ENCODE measurements at places on chromosomes 1 and 21.

DNA sequence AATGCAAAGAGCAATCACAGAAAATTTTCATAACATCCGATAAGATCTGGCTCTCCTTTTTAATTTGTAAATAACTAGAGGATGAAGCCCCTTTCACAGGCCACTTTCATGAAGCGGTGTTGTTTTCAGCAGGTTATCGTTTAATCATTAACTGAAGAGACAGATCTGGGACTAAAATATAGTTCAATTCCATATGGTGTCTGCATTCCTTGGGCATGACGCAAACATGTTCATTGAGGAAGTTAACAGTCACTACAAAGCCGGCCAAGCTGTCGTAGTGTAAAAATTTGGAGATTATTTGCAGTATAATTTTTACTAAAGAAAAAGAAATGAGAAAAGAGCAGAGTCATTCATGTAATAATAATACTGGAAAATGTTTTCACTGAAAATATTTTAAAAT, 565.2 kb upstream of the ADAMTS5 start:
- no peak for DNase-seq

GRCh38 chr1:156310962-156311361, 11.9 kb upstream of the VHLL start:
- no peak for DNase-seq

DNA sequence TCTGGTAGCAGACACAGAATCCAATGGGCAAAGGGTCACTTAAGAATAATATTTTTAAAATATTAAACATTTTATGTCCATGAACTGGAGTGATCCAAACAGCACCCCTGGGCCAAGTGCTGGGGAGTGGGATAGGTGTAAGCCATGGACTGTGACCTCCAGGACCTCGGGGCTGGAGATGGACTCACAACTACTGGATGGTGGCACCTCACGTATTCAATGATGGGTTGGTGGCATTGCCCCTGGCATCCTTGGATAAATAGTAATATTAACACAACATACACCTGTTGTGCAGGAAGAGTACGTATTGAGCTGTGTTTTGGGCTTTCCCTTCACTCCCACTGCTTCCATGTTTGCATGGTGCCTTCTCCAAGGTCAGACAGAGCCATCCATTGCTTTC, 39.3 kb upstream of the TENT5C start:
- no peak for DNase-seq

GRCh38 chr21:32605469-32605868, 6.7 kb downstream of the CFAP298 start:
- DNase-seq = no peak

DNA sequence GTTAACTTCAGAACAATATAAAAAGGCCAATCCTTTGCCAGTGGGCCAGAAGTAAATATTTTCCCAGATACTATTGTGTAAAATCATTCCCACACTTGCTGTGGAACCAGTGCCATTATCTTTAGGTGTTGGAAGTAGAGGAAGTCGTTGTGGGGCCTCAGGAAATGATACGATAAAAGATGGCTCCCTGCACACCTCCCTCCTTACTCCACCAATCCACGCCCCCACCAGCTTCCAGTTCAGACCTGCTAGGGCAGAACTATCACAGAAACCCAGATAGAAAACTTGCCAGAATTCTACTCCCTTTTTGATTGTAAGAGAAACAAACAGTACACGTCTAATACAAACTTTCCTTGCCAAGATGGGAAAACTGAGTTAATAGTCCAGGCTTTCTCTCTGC, 173.0 kb upstream of the FMN2 start:
- no peak for DNase-seq
